GM23338 (cell line): ENCODE measurements at places on chromosomes 5 and 9. TPM values are rescaled to one million over a fixed set of nuclear protein-coding genes. Genes with fewer than 3 reads are reported as not detected.

DNA sequence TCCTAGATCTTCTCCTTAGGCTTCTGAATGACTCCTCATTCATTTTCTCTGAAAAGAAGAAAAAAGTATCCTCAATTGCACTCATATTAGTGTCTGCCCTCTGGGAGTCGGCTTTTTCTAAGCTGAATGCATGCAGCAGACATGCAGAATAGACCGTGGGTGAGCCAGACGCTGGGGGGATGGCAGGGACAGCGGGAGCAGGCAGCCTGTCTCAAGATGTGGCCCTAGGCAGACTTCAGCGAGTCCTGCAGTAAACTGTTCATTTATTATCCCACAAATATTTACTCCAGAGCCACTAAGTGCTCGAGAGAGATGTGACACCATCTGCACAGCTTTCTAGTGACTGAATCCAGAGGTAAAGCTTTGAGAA is 164.9 kb upstream of the RAI14 start:
- no peaks in the 10 kb centered on the region for H3K36me3 ChIP-seq
- H3K27me3 ChIP-seq, result no peaks in the 10 kb centered on the region
- H3K4me1 ChIP-seq, result peaks cover 14% of the 10 kb centered on the region
- peak overlapping the region; percentile 74 for H3K27ac ChIP-seq
- no peak overlapping the region for H3K4me3 ChIP-seq

- no peak overlapping the region for H3K4me3 ChIP-seq
- no peak for DNase-seq
- H3K4me1 ChIP-seq, result peaks cover 22% of the 10 kb centered on the region; the same call in 1 of the 2 replicates
- no peaks in the 10 kb centered on the region for H3K36me3 ChIP-seq
- H3K27ac ChIP-seq, result no peak overlapping the region
These were observed 2.6 kb downstream of the FASTKD3 start for GRCh38 chr5:7866196-7866595.

GRCh38 chr9:135307300-135307699 is 172.3 kb upstream of the PPP1R26 start:
- no peaks in the 10 kb centered on the region for H3K27me3 ChIP-seq
- peaks cover 4% of the 10 kb centered on the region; the same call in 1 of the 2 replicates for H3K36me3 ChIP-seq
- no peaks in the 10 kb centered on the region for H3K4me1 ChIP-seq
- no peak overlapping the region for H3K4me3 ChIP-seq

- H3K36me3 ChIP-seq, result no peaks in the 10 kb centered on the region
- H3K4me1 ChIP-seq, result no peaks in the 10 kb centered on the region
- H3K4me3 ChIP-seq, result no peak overlapping the region
- H3K27me3 ChIP-seq, result no peaks in the 10 kb centered on the region
- H3K27ac ChIP-seq, result no peak overlapping the region
These were observed 1761.9 kb upstream of the ACO1 start for GRCh38 chr9:30622561-30622960.

GRCh38 chr9:37574241-37574721 is 1.9 kb downstream of the FBXO10 start:
- peak; percentile 32 for DNase-seq
- H3K27ac ChIP-seq, result no peak overlapping the region
- H3K4me3 ChIP-seq, result no peak overlapping the region
- no peaks in the 10 kb centered on the region; the same call in 1 of the 2 replicates for H3K36me3 ChIP-seq
- no peaks in the 10 kb centered on the region for H3K27me3 ChIP-seq
- peaks cover 22% of the 10 kb centered on the region for H3K4me1 ChIP-seq

DNA sequence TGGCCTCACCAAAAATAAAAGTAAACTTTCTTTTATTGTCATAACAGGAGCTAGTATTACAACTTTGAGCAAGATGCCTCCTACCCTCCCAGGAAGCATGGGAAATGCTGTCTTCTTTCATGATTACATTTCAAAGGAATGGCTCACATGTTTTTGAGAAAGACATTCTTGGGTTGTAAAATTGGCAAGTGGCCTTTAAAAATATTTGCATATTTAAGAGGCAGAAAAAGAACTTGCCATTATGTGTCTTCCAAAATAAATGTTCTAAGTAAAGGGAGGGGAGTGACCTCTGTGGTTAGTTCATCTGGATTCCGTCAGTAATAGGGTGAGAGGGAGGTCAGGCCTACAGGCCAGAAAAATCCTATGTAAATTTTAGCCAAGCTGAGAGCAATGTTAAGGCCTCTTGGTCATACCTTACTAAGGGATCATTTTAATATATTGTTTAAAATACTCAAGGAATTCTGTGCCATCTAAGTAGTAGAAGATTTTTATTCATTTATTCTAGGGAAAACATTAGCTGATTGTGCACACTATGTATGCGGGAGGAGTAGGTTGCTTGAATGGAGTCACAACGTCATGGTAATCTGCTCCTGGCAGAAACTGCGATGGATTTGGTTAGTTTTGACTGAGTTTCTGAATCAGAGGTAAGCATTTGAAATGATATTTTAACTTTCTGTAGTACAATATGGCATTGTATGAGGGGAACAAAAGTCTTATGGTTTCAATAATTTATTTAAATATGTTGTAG is 1485.7 kb upstream of the CDH9 start:
- no peaks in the 10 kb centered on the region for H3K27me3 ChIP-seq
- H3K4me1 ChIP-seq, result no peaks in the 10 kb centered on the region
- H3K4me3 ChIP-seq, result no peak overlapping the region
- H3K27ac ChIP-seq, result no peak overlapping the region
- peak; percentile 11 for DNase-seq
- H3K36me3 ChIP-seq, result no peaks in the 10 kb centered on the region

DNA sequence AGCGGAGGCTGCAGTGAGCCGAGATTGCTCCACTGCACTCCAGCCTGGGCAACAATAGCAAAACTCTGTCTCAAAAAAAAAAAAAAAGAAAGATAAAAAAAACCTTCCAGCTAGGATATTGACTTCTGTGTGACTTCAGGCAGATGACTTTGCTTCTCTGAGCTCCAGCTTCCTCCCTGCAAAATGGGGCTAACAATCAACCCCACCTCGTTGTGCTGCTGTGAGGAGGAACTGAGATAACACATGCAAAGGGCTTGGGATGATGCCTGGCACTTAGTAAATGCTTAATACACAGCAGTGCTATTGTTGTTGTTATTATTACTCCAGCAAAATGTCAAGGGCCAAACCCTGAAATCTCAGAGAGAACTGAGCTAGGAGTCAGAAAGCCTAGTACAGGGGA is 3.5 kb upstream of the CDX1 start:
- no peaks in the 10 kb centered on the region for H3K36me3 ChIP-seq
- DNase-seq, result no peak
- no peak overlapping the region for H3K27ac ChIP-seq
- H3K4me3 ChIP-seq, result no peak overlapping the region
- H3K4me1 ChIP-seq, result no peaks in the 10 kb centered on the region; the same call in 1 of the 2 replicates
- peaks cover 46% of the 10 kb centered on the region for H3K27me3 ChIP-seq

- H3K4me1 ChIP-seq, result peaks cover 22% of the 10 kb centered on the region
- H3K4me3 ChIP-seq, result no peak overlapping the region
- no peaks in the 10 kb centered on the region for H3K27me3 ChIP-seq
These were observed 584.4 kb upstream of the ACO1 start for GRCh38 chr9:31799953-31800609.

- no peak overlapping the region for H3K27ac ChIP-seq
- DNase-seq, result peak; percentile 87
- H3K4me3 ChIP-seq, result no peak overlapping the region
- H3K36me3 ChIP-seq, result no peaks in the 10 kb centered on the region
- no peaks in the 10 kb centered on the region for H3K27me3 ChIP-seq
These were observed 23.9 kb downstream of the C5orf15 start for GRCh38 chr5:133944263-133945185.

DNA sequence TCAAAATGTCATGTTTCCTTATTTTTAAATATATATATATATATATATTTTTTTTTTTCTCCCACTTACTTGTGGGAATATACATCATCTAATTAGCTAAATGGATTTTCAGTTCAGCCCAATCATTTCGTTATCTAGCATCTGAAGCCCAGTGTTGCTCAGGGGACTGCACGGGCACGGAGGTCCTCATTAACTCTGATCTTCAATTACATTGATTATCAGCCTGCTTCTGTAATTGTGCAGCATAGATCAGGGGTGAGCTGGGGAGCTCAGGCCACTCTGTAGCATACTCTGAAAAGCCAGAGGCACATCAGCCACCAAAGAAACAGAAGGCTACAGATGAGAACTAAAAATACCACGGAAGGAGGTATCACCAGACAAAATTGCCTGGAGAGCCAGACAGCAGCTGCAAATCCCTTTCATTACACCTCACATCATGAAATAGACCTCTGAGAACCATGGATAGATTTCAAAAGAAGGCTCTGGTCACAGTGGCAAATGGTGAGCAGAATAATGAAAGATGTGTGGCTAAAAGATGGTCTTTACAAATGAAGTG is 326.4 kb downstream of the TRIM32 start:
- H3K4me1 ChIP-seq, result peaks cover 6% of the 10 kb centered on the region
- H3K4me3 ChIP-seq, result no peak overlapping the region
- no peaks in the 10 kb centered on the region for H3K27me3 ChIP-seq

- no peaks in the 10 kb centered on the region for H3K27me3 ChIP-seq
- H3K36me3 ChIP-seq, result 0 out of 2 replicates have a peak, but pooled peaks cover 5% of the 10 kb centered on the region
- no peak for DNase-seq
- H3K4me1 ChIP-seq, result no peaks in the 10 kb centered on the region
- no peak overlapping the region for H3K4me3 ChIP-seq
These were observed 312.8 kb downstream of the NSG2 start for GRCh38 chr5:174358276-174358675.

DNA sequence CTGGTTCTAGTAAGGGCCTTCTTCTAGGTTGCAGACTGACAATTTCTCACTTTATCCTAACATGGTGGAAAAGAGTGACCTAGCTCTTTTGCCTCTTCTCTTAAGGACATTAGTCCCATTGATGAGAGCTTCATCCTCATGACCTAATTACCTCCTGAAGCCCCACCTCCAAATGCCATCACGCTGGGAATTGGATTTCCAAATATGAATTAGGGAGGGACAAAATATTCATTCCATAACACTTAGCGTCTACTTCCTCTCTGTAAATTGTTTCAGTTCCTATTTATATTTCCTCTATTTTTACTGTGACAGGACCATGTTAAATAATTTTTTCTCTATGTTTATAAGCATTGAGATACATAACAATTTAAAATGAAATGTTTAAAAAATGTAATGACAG is 408.8 kb downstream of the CDH10 start:
- DNase-seq, result no peak
- no peak overlapping the region for H3K27ac ChIP-seq
- H3K4me1 ChIP-seq, result no peaks in the 10 kb centered on the region
- no peaks in the 10 kb centered on the region for H3K27me3 ChIP-seq
- H3K4me3 ChIP-seq, result no peak overlapping the region
- H3K36me3 ChIP-seq, result no peaks in the 10 kb centered on the region; the same call in 1 of the 2 replicates

DNA sequence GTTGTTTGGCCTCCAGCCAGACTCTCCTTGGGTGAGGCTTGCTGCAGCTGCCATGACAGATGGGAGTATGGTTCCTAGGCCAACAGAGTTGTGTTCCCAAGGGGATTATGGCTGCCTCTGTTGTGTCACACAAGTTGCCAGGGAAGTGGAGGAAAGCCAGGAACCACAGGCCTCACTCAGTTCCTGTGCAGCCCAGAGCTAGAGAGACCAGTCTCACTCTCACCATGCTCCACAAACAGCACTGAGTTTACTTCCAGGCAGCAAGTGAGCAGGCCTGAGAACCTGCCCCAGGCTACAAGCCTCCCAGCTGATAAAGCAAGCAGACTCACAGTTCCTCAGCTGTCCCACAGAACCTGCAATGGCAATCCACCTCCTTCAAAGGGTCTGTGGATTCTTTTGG is 273.6 kb upstream of the TAS2R1 start:
- H3K4me3 ChIP-seq, result no peak overlapping the region
- no peak overlapping the region for H3K27ac ChIP-seq
- DNase-seq, result no peak
- H3K4me1 ChIP-seq, result no peaks in the 10 kb centered on the region
- no peaks in the 10 kb centered on the region for H3K27me3 ChIP-seq

DNA sequence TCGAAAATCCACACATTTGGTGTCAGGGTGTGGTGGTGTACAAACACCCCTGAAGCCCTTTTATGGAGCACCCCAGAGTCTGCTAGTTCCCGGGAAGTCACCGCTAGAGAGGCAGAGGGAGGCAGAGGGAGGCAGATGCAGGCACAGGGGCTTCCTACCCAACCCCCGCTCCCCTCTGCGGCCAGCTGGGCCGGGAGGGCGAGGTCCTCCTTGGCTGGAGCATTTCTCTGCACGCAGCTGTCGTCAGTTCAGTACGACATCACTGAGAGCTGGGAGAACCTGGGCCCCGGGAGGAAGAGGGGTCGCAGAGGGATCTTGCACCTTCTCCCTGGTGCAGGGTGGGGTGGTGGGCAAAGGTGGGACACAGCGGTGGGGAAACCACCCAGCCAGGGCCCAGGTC is 15.8 kb upstream of the UBAC1 start:
- no peak overlapping the region for H3K4me3 ChIP-seq
- no peak for DNase-seq
- H3K4me1 ChIP-seq, result no peaks in the 10 kb centered on the region
- H3K36me3 ChIP-seq, result no peaks in the 10 kb centered on the region

DNA sequence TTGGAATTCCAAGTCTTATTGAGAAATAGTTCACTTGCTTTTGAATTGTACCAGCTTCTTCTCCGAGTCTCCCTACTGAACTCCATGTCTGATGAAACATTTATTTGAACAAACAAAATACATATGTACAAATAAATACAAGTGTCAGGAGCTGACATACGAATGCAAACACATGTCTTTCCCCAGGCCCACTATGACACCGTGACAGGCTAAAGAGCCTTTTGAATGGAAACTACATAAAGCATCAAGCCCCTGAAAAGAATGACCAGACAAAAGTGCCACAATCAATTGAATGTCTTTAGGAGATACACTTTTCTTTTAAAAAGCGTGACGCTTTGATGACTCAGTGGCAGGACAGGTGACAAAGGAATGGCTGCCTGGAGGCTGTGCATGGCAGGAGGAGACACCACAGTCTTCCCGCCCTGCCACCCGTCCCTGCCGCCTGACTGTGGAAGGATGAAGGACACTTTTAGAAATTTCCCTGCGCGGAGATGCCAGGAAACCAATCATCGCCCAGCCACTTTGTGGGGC is 112.4 kb upstream of the BNC2 start:
- no peaks in the 10 kb centered on the region for H3K27me3 ChIP-seq
- peaks cover 9% of the 10 kb centered on the region for H3K4me1 ChIP-seq
- H3K4me3 ChIP-seq, result no peak overlapping the region
- H3K27ac ChIP-seq, result no peak overlapping the region
- no peak for DNase-seq
- H3K36me3 ChIP-seq, result no peaks in the 10 kb centered on the region

- no peak overlapping the region for H3K27ac ChIP-seq
- H3K36me3 ChIP-seq, result no peaks in the 10 kb centered on the region
- 0 out of 2 replicates have a peak, but pooled peaks cover 7% of the 10 kb centered on the region for H3K4me1 ChIP-seq
These were observed 35.8 kb upstream of the GLIS3 start for GRCh38 chr9:4335631-4336030.

The DNAH5 gene
- polyA plus RNA-seq, result 0.97 and 1.2 TPM in 2 replicates

The OR13D1 gene
- polyA plus RNA-seq, result not detected in 2 replicates

The MAN2A1 gene
- polyA plus RNA-seq, result 28.3 and 32.5 TPM in 2 replicates

The CDH6 gene
- 0.42 and 0.60 TPM in 2 replicates for polyA plus RNA-seq

The IL9 gene
- polyA plus RNA-seq, result not detected in 2 replicates

The SMIM33 gene
- polyA plus RNA-seq, result not detected in 2 replicates

The ZBTB6 gene
- polyA plus RNA-seq, result 3.2 and 4.0 TPM in 2 replicates

The FOXD4L3 gene
- polyA plus RNA-seq, result not detected in 2 replicates

The NSG2 gene
- polyA plus RNA-seq, result 0.16 TPM in 1 of 2 replicates, not detected in the other

The PTGR1 gene
- 15.3 and 19.1 TPM in 2 replicates for polyA plus RNA-seq

The SH3GL2 gene
- polyA plus RNA-seq, result 4.1 and 5.9 TPM in 2 replicates

The PPP6C gene
- polyA plus RNA-seq, result 31.9 and 32.7 TPM in 2 replicates

The HRCT1 gene
- polyA plus RNA-seq, result not detected in 2 replicates
